ENCODE measurements at places on chromosomes 5 and 9. TPM values are rescaled to one million over a fixed set of nuclear protein-coding genes. Genes with fewer than 3 reads are reported as not detected.

The WDR31 gene
- 8.7 TPM for total RNA-seq

The LHX3 gene
- not detected for total RNA-seq

The CDO1 gene
- 3.0 TPM for total RNA-seq

GRCh38 chr9:19378164-19378563 is 1.9 kb downstream of the RPS6 start:
- DNase-seq: no peak

DNA sequence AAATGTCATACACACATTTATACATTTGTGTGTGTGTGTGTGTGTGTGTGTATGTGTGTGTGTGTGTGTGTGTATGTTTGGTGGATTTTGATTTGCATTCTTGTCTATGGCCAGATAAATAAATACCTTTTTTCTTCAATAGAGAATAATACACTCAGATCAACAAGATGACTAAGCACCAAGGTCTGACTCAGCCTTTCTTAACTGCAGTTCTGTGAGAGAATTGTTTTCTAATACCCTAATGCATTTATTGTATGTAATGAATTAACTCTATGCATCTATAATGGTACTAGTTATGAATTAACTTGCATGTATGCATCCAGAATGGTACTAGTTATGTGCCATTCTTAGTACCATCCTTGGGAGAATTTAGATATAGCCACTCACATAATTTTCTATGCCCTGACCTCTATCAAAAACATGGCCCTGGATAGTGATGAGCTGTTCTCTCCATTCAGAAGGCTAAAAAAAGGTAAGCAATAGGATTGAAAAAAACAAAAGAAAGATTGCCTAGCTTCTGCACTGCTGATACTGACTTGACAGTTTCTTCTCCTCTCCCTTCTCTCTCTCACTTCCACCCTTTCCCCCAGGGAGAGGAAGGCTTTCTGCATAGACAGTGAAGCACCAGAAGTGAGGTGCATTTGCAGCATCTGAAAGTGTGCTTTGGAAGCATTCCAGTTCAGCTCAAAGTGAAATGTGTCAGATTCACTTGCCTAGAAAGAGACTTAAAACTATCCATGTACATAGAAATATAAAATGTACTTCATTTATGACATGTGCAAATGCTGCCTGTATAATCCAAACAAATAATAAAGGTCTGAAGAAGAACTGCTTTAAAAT is 55.1 kb upstream of the CCDC112 start:
- DNase-seq: no peak

DNA sequence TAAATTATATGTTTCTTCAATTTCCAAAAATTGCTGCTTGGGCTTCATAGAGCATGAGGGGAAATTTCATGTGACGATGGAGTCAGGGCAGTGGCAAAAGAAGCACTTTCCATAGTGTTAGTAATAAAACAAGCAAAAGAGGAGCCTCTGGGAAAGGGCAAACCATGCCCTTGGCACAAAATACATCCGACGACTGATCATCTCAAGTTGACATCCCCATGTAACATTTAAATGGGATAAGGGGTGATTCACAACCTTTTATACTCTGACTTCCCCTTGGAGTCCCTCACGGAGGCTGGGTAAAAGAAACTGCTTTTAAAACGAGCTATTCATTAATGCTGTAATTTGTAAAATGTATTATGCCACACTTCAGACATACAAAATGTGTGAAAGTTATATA is 161.4 kb upstream of the DMRT1 start:
- no peak for DNase-seq

- DNase-seq: peak; percentile 12
Measured at GRCh38 chr5:110031402-110032140, 341.8 kb downstream of the MAN2A1 start.

GRCh38 chr5:174589599-174589998 is 134.8 kb upstream of the MSX2 start:
- no peak for DNase-seq

GRCh38 chr9:3224931-3225330 is 300.9 kb downstream of the RFX3 start:
- DNase-seq: no peak

GRCh38 chr9:77820293-77820954 is 172.3 kb upstream of the GNA14 start:
- DNase-seq: no peak

Data from kidney (tissue), 22 donors.